Cortex of kidney (tissue), 1 donor: ENCODE measurements at places on chromosomes 16 and 17.

GRCh38 chr17:63555500-63556156 lies 5.4 kb downstream of the DCAF7 start:
- DNase-seq, result no peak

- DNase-seq, result no peak
Observed at GRCh38 chr17:67283731-67284516, 38.9 kb upstream of the HELZ start.

DNA sequence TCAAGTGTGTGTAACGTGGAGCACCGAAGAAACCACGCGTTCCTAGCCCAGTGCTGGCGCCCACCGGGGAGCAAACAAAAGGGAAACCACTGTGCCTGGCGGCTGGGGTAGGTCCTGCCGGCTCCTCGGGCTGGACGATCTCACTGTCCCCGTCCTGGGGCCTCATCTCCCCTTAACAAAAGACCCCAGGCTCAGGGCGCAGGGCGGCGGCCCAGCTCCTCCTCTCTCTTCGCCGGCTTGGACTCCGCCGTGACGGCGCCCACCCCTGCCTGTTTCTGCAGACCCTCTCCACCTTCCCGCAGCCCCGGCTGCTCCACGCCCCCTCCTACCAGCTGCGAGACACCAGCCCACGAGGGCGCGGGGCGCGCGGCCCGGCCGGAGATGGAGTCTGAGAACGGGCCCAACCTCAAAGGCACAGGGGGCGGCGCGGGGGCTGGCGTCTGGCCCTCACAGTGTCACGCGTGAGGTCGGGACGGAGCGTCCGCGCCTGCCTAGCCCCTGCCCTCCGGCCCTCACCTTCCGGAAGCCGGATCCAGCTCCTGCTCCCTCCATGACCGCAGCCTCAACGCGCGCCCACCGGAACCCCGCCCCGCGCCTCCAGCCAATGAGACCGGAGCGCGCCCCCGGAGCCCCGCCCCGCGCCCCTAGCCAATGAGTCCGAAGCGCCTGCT lies at the start of gene CENPX:
Gene CENPX, minus strand, starts transcription at position 569 of the 671 bp plus-strand sequence. Its CDS starts 17 bp downstream, at position 552.
- no peak for DNase-seq

GRCh38 chr17:70190959-70191805 lies 21.9 kb downstream of the KCNJ2 start:
- DNase-seq, result no peak

DNA sequence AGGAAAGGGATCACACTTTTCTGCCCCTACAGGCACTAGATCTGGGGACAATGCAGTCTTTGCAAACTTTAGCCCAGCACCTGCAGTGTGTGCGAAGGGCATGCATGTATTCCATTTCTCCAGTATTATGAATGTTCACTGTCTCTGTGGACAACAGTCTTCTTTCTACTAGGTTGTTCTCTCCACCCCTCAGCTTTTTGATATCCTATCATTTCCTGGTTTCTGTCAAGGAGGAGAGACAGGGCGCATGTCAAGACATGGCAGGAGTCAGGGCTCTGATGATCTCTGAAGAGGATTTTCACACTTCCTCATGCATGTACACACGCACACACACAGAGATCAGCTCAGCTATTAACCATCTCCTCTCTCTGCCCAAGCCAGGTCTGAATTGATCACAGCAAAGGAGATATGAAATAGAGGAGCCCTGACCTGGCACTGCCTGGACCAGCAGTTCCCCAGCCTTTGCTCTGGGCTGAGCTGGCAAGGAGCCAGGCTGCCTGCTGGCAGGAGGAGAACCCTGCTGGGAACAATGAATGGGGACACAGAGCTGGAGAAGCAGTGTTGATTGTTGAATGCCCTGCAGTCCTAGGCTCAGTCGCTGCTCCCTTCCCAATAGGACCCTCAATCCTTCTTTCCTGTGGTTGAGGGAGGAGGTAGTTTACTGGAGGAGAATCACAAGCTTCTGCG lies 2.6 kb downstream of the GPR179 start:
- DNase-seq, result no peak

DNA sequence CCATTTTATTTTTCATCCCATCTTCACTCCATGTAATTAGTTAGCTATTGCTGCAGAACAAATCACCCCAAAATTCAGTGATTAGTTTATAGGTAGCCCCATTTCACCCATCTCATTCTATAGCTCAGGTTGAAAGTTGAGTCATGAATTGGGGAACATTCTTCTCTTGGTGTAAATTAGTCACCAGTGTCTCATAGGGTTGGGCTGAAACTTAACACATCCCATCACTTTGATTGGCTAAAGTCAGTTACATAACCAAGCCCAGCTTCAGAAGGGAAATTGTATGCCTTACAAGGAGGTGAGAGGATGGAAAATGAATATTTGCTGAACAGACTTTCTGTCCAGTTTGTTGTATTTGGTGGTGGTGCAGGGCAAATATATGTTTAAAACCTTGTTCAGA lies 477.5 kb downstream of the WWOX start:
- no peak for DNase-seq

DNA sequence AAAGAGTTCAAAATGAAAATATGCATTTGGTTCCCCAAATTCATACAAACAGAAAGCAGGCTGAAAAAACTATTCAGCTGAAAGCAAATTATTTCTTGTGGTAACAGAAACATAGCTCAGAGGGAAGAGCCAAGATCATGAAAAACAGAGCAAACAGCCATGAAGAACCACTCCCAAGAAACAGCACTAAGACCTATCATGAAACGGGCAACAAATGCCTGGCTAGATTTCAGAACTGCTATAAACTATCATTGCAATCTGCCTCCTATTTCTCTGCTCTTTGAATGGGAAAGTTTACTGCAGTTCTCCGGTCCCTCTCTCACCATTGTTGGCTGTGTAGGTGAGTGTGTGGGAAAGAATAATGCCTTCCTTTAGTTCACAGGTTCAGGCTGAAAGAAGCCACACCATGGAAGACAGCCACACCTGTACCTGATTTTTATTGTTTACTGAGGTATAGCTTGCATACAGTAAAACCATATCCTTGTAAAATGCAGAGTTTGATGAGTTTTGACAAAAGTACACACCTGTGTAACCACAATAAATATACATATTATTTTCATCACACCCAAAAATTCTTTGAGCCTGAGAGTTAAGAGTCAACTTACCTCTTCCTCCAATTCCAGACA lies 48.2 kb downstream of the CEP112 start:
- DNase-seq, result no peak

DNA sequence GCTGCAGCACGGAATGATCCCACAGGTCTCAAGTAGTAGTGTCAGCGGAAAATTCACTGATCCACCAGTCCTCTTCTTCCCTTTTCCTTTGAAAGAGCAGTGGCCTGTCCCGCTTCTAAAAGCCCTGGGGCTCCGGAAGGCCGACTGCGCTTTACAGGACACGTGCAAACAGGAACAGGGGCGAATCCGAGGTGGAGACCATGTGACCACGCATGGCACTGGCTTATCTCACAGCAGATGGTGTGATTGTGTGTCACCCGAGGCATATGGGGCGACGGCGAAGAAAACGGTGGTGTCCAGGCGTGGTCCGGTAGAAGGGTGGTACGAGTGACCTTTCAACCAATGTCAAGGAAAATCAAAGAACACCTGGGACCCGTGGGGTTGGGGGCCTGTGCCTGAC lies 12.0 kb upstream of the KCNJ18 start:
- DNase-seq, result no peak

DNA sequence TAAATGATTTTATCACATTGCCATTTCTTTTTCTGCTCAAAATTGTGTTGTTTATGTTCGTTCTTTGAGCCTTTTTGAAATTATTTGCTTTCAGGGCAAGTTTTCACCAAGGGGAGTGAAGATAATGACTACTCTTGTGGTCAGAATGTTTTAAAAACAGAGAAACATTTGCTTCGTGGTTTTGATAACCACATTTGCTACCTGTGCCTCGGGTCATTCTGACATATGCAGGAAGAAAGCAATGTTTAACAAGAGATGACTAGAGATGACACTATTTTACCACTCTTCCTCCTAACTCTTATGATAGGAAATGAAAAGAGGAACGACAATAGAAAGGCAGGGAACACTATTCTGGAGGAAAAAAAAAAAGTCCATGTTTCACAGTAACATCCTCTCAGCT lies 1496.5 kb upstream of the GOT2 start:
- no peak for DNase-seq

- no peak for DNase-seq
Observed at GRCh38 chr17:60371818-60372510, 20.0 kb downstream of the USP32 start.

GRCh38 chr17:63291258-63291657 lies 154.8 kb downstream of the CYB561 start:
- no peak for DNase-seq

DNA sequence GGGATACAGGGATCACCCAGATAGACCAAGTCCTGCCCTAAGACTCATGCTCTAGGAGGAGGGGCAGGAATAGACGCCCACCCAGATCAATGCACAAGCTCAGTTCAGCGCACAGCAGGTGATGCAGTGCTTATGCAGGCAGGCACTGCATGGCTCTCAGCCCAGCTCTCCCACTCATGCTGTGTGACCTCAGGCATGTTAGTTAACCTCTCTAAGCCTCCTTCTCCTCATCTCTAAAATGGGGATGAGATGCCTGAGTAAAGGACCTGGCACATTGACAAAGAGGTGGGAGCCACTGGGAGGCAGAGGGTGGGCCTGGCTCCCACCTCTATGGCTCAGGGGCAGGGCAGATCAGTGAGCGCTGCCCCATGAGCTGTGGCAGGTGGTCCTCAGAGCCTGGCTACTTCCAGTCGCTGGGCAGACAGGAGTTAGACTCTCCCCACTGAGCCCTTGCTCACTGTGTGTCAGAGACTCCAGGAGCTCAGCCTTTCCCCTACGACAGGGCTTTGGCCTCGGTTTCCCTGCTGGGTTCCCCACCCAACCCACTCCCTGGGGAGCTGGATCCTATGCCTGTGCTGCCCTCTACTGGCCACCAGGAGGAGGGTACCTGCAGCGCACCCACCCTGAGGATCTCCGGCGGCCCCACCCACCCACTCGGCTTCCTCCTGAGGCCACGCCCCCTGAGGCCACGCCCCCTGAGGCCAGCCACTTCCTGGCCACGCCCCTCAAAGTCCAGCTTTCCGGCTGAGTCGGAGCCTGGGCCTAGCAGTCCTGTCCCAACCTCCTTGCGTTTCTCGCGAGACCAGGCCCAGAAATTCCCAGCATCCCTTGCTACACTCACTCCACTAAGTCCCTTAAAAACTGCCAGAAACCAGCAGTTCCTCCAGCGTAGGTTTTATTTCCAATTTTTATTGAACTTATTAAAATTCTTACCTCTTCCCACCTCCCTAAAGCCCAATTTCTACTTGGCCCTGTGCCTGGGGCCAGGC lies 196.1 kb downstream of the GSG1L start:
- no peak for DNase-seq

DNA sequence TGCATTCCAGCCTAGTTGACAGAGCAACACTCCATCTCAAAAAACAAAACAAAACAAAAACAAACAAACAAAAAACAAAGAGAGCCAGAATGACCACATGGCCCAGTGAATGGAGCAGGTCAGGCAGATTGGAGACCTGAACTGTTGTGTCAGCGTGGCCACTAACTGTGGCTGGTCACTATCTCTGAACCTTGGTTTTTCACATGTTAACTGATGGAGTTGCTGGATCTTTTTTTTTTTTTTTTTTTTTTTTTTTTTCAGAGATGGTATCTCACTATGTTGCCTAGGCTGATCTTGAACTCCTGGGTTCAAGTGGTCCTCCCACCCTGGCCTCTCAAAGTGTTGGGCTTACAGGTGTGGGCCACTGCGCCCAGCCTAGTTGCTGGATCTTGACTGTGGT lies 31.8 kb downstream of the RHBDL3 start:
- DNase-seq, result no peak

DNA sequence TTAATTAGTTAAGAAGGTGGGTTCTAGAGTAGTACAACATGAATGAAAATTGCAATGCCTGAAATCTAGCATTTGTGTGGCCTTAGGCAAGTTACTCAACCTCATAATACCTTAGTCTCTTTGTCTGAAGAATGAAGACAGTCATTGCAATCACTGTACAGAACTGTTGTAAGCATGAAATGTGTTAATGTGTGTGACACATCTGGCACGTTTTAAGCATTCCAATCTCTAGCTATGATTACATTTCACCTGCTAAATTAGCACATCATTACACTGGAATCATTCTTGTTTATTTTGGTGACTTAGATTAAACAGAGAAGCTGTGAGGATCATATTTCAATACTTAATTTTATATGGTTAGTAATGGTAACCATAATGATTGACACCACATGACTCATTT lies 629.7 kb upstream of the KIF2B start:
- DNase-seq, result no peak

DNA sequence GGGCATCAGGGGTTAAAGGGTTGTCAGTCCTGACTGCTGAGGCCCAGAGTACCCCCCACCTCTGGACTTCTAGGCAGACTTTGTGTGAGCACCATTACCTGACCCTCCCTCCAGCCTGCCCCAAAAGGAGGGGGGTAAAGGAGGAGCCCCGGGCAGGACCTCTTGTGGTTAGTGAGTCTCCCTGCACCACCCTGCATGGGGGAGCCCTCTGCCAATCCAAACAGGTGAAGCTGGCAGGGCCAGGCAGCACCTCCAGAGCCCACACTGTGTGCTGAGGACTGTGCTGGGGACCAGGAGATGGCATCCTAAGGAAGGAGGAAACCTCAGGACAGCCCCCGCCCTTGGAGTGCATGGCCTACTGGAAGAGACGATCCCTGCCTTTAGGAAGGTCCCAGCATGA lies 2.6 kb upstream of the KRT14 start:
- DNase-seq, result no peak

GRCh38 chr17:67452681-67453554 lies 75.8 kb downstream of the PITPNC1 start:
- no peak for DNase-seq

GRCh38 chr17:4537451-4538235 lies 17.5 kb downstream of the MYBBP1A start:
- DNase-seq, result no peak

- no peak for DNase-seq
Observed at GRCh38 chr17:33709881-33710280, 416.8 kb upstream of the ASIC2 start.

GRCh38 chr16:27152121-27152520 lies 51.2 kb upstream of the KDM8 start:
- DNase-seq, result no peak

DNA sequence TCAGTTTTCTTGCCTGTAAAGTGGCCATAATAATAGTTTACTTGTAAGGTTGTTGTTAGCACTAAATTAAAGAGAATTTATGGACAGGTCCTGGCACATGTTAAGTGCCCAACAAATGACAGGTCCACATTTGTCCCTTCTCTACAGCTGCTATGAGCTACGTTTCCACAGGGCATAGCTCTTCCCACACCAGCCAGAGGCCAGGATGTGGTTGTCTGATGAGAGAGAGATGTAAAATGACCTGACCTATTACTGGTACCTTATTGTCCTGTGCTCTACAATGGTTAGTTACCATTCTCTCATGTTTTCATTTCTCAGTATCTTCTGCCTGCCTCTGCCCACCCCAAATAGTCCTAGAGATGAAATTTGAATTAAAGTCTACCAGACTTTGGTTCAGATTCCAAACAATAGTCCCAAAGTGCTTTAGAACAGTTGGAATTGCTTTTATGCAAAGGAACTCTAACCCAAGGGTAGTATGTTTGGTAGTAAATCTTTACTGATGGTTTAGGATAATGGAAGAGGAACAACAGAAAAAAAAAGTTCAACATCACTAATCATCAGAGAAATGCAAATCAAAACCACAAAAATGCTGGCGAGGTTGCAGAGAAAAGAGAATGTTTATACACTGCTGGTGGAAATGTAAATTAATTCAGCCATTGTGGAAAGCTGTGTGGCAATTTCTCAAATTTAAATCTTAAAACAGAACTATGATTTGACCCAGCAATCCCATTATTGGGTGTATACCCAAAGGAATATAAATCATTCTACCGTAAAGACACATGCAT lies 57.1 kb upstream of the ANKFN1 start:
- DNase-seq, result no peak
